ENCODE measurements at places on chromosomes 12 and 14.

- DNase-seq, result no peak
Observed at GRCh38 chr14:59360923-59361794, 104.0 kb downstream of the GPR135 start.

- DNase-seq, result no peak
Observed at GRCh38 chr14:54627540-54628363, 60.8 kb downstream of the SAMD4A start.

DNA sequence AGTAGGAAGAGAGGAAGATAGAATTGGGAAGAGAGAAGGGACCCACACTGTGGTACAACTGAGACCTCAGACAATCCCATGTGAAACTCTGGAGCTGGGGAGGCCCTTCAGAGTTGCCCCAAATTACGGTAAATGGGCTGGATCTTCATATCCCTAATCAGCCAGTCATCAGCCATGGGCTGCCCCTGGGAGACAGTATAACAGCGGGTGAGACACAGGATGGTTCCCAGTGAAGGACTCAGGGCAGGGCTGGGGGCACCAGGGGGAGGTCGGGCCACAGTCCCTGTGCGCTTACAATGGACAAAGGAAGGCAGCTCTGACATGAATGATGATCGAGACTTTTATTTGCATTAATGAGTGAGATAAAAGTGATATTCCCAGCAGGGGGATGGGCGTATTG, 74.2 kb upstream of the BDKRB2 start:
- no peak for DNase-seq

- no peak for DNase-seq
Observed at GRCh38 chr12:66885115-66885875, 206.4 kb upstream of the GRIP1 start.

DNA sequence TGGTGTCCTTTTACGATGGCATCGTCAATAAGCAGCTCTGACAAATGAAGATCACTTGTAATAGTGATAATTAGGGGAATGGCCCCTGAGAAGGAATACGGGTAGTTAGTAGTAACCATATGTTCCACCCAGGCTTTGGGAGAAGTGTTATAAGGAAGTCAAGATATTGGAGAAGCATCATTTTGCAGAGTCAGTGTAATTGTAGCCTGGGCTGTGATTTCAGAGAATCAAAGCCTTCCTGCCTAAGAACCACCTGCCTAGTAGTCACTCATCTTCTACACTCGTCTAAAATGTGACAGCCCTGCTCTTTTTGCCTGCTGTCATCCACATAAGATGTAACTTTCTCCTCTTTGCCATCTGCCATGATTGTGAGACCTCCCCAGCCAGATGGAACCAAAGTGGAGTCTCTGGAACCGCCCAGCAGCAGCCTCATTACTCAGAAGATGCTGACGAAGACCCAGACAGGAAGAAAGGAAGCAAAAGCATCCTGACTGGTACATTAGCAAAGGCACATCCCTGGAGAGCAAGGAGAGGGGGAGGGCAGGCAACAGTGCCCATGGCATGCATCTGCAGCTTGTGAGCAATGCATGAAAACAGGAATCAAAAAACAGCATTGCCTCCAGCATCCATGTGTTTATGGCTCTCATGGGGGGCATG, 12.6 kb upstream of the EDDM3A start:
- no peak for DNase-seq
